ENCODE measurements at places on chromosomes 3 and 15.

DNA sequence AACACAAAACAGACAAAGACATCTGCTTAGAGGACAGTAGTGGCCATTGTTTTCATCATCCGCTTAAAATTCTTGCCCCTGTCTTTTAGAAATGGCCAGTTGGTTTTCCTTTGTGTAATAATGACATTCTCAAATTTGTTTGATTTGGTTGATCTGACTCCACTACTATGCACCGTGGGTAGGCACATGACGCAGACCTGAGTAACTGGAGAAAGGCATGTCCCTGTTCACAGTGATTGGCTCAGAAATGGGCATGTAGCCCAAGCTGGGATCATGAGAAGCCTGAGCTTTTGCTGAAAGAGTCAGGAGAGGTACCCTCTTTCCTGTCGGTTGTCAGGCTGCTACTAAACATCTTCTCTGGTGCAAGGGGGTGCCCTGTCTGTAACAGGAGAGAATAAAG is 36.6 kb upstream of the MAGI1 start:
- no peak for DNase-seq

DNA sequence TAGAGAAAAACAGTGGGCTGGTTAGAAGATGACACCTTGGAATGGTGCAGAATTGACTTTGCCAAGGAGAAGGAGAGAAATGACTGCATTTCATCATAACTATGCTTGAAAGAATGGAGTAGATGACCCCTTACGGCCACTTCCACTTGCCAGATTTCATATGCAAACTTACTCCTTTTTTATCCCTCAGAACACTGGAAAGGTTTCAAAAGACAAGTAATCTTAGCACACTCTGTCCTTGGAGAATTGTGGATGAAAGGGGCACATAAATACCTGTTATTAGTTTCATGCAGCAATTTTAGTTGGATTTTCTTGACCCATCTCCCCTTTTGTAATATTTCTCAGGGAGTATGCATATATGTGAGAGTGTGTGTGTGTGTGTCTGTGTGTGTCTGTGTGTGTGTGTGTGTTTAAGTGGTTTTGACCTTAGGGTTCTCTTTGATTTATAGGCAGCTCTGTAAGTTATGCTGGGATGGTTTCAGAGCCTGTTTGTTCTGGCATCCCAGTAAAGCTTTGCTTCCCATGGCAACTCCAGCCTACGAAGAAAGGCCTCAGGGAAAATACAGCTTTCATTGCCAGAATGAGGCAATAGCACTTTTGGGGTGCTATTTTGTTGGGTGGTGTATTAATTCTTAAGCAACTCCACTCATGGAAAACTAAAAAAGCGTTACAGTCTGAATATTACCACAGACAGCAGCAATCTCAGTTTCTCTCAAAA is 122.2 kb upstream of the TP63 start:
- DNase-seq: no peak

DNA sequence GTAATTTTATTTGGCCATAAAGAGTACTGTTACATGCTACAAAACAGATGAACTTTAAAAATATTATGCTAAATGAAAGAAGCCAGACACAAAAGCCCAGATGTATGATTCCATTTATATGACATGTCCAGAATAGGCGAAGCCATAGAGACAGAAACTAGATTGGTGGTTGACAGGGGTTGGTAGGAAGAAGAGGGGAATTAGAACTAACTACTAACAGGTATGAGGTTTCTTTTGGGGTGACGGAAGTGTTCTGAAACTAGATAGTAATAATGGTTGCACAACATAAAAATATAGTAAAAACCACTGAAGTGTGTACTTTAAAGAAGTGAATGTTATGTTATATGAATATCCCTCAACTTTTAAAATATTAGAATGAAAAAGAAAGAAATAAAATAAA is 66.1 kb downstream of the GBE1 start:
- no peak for DNase-seq

GRCh38 chr3:111691293-111691909 is 96.3 kb upstream of the ZBED2 start:
- DNase-seq: no peak

GRCh38 chr3:169929830-169930519 is 18.6 kb downstream of the SAMD7 start:
- DNase-seq: no peak

Data from activated T-cell treated with anti-CD3 and anti-CD28 coated beads for 24 hours (primary cell).